IMR-90 (cell line): ENCODE measurements at places on chromosomes 2 and 18. TPM values are rescaled to one million over a fixed set of nuclear protein-coding genes. Genes with fewer than 3 reads are reported as not detected.
A peak's percentile ranks its signal among the peaks of the same experiment; 100 is the strongest.

DNA sequence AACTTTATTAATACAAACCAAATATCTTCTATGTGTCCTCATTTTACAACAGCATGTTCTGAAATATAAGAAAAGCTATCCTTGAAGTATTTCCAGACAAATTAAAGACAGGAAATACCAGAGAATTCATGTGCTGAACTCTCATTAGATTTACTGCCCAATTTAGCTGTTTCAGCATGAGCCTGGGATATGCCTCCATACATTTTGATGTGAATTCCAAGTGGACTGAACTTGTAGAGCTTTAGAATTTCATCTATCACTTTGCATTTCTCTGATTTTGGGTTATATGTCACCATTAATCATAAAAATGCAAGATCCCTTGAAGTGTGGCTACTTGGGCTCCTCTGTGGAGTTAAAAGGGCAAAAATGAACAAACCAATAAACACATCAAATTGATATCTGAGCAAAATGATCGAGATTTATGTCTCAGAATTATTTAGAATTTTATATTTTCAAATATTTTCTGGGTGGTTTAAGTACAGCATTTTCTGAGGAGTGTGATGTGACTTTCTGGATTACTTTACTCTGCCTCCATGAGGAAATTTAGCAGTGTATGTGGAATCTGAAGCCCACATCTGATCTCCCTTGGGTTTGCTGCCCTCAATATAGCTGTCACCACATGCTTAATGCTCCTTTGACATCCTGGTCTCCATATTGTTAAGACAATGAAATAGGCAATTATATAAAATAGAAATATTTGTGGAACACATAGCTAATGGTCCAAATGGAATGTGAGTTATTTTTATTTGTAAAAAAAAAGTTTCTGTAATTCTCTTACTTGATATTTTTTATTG is 206.6 kb upstream of the RBMS1 start:
- no peak for DNase-seq

DNA sequence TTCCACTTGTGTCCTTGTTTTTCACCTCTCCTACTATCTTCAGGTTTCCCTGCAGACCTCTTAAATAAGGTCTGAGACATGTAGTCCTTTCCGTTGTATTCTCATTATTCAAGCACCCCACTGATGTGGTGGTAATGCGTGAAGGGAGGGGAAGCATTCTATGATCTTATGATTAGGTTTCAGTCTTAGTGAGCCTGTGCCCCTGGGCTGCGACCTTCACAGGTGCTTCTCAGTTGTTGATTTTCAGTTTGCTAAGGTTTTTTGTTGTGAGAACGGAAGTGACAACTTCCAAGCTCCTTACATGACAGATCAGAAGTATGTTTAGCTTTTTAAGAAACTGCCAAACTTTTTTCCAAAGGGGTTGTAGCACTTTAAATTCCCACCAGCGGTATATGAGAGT is 41.3 kb downstream of the VPS54 start:
- no peak for DNase-seq

LTBP1 gene
- 211 and 235 TPM in 2 replicates for polyA plus RNA-seq

GRCh38 chr2:53424902-53425301 is 342.7 kb upstream of the CHAC2 start:
- no peak for DNase-seq

KHK gene
- 0.80 and 0.82 TPM in 2 replicates for polyA plus RNA-seq

DCDC2C gene
- polyA plus RNA-seq, result not detected in 2 replicates

- no peak for DNase-seq
Observed at GRCh38 chr2:18066894-18067293, 188.4 kb downstream of the KCNS3 start.

AOX1 gene
- 18.7 and 21.7 TPM in 2 replicates for polyA plus RNA-seq

- DNase-seq, result peak; percentile 99
Observed at GRCh38 chr2:173159791-173160463, 84.3 kb downstream of the MAP3K20 start.

GRCh38 chr2:126662621-126663020 is 6.7 kb downstream of the GYPC start:
- DNase-seq, result no peak

DNA sequence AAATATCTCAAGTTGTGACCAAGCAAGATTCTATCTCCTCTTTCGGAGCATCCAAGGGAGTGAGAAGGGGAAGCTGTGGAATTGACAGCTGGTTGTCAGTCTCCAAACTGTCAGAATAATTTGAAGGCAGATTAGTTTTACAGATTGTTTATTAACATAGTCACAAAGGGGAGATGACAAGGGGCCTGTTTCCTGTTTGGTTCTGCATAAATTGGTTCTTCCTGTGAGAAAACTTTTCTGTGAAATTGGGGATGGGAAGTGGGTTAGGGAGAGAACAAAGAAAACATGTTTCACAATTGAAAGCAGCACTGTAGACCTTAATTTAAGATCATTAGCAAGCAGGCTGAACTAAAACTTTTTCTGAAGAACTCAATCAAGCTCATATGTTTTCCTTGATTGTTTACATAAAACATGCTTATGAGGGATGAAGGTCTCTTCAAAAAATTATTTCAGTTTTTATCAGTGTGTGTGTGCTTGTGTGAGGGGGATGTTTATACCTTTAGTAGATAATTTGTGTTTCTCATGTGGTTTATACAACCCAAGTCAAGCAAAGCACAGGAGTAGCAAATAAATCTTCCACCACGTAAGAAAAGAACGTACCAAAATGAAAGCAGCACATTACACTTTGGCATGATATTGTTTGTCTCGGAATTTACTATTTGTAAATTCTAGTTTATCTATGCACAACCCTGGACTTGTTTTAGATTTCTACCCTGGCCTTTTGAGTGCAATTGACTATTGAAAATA is 604.9 kb upstream of the CDH2 start:
- DNase-seq, result no peak

- DNase-seq, result no peak
Observed at GRCh38 chr2:26483516-26483915, 5.6 kb upstream of the OTOF start.

GDF7 gene
- polyA plus RNA-seq, result 0.02 TPM in 1 of 2 replicates, not detected in the other

GREB1L gene
- 0.01 and 0.02 TPM in 2 replicates for polyA plus RNA-seq

- no peak for DNase-seq
Observed at GRCh38 chr18:70907673-70908072, 618.8 kb downstream of the SOCS6 start.

DNA sequence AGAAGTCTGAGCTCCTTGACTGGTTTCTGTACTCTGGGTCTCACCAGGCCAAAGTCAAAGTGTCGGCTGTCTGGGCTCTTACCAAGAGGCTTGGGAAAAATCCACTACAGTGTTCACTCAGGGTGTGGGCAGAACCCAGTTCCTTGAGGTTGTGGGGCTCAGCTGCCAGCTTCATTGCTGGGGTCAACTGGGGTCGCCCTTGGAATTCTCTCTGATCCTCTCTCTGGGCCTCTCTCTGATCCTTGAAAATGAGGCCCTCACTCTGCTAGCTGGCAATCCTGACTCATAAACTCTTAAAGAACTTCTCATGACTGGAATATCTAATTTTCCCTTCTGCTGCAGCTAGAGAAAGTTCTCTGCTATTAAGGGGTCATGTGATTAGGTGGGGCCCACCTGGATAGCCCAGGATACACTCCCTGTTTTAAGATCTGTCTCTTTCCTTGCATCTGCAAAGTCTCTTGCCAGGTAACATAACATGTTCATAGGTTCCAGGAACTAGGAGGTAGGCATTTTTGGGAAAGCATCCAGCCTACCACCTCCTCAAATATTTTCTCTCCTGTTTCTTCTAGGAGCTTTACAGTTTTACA is 66.3 kb downstream of the SP110 start:
- DNase-seq, result no peak
